Activated B cell treated with CpG ODN at 0.5 μM for 24 hours (primary cell): ENCODE measurements at places on chromosomes 7 and 10. TPM values are rescaled to one million over a fixed set of nuclear protein-coding genes. Genes with fewer than 3 reads are reported as not detected.

The DPYSL4 gene
- 0.53 and 0.78 TPM in 2 replicates for total RNA-seq

DNA sequence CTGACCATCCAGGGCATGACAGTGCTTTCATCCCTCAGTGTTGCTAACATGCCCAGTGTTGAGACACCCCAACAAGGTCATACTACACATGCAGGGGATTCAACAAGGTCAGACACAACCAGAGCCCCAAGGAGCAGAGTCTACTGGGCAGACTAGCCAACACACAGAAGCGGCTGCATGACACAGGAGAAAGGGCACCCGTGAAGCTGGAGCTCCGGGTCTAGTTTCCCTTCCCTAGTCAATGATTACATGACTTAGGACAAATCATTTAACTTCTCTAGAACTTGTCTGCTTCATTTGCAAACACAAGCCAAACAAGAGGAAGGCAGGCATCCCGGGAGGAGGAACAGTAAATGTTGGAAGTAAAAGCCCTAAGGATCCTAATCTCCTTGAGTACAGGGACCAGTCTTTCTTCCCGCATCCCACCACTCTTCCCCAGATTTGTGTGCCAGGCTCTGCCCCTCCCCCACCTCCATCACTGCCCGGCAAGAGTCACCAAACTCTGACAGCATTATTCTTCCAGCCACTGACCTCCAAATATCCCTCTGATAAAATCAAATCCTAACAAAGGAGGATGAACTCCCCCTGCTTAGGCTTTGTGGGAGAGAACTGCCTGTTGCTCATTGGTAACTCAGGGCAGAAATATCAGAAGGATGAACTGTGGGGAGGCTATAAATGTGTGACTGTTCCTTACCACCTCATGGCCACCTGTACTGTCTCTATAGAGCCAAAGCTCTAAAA lies 104.3 kb downstream of the KCNMA1 start:
- H3K36me3 ChIP-seq, result no peaks in the 10 kb centered on the region
- no peak for DNase-seq
- no peak overlapping the region for H3K27ac ChIP-seq
- peaks cover 13% of the 10 kb centered on the region for H3K4me1 ChIP-seq
- no peaks in the 10 kb centered on the region for H3K27me3 ChIP-seq
- no peak overlapping the region for H3K4me3 ChIP-seq

The KAZALD1 gene
- 0.58 TPM in 1 of 2 replicates, not detected in the other for total RNA-seq

DNA sequence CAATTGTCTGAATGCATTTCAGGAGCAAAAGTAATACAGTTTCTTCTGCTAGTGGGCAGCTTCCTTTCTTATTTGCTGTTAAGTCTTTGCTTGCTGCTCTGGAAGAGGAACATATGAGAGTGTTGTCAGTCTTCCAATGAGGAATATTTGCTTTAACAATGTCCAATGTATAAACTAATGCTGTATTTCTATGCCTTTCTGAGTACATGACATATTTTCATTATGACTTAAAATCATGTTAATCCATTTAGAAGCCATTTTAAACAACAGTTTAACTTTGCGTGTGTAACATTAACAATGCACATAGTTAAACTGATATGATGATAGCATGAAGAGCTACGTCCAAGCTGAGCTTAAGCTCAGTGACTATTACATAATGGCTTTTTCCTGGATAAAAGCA lies 933.4 kb upstream of the GHITM start:
- H3K36me3 ChIP-seq, result no peaks in the 10 kb centered on the region
- no peak overlapping the region for H3K27ac ChIP-seq
- no peak overlapping the region for H3K4me3 ChIP-seq
- H3K27me3 ChIP-seq, result no peaks in the 10 kb centered on the region

DNA sequence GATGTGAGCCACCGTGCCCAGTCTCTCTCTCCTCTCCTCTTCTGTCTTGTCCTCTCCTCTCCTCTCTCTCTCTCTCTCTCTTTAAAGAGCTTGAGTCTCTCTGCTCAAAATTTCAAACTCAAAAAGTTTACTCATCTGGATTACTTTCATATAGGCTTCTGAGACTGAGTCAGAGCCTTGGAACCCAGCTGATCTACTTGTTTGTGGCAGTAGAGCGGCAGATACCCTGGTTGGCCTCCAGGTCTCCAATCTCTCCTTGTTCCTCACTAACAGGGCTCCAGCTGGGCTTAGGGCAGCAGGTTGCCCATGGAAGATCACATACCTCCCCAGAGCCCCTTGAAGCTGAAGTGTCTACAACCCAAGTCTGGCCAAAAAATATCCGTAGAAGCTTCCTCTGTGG lies 51.0 kb downstream of the HHEX start:
- H3K27ac ChIP-seq, result peak overlapping the region; percentile 95
- peak overlapping the region; percentile 16 for H3K4me3 ChIP-seq

DNA sequence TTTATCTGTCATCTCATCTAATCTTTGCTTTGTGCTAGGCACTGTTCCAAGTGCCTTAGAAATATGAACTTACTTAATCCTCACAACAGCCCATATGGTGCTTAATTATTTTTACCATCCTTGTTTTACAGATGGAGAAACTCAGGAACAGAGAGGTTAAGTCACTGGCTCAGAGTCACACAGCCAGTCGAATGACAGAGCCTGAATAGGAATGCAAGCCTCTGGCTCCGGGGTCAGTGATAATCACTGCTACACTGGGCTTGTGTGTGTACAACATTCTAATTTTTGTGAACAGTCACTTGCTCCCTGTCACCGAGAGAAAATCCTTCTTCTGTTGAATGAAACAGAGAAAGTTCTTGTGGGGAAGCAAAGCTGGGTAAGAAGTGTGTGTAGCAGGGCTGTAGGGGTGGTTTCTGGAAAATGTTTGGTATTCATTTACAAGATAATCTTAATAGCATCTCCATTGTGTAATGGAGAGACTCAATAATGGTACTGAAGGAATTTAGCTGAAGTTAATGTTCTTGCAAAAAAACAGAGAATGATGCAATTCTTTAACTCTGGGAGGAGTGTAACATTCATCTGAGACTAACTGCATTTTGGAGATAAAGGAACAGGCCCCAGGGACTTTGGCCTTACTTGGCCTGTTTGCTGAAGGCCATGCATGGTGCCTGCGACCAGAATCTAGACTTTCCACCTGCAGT lies 290.6 kb downstream of the FRMD4A start:
- DNase-seq, result no peak
- H3K4me1 ChIP-seq, result peaks cover 10% of the 10 kb centered on the region
- H3K27me3 ChIP-seq, result peaks cover 2% of the 10 kb centered on the region
